ENCODE measurements at places on chromosomes 4 and X.

DNA sequence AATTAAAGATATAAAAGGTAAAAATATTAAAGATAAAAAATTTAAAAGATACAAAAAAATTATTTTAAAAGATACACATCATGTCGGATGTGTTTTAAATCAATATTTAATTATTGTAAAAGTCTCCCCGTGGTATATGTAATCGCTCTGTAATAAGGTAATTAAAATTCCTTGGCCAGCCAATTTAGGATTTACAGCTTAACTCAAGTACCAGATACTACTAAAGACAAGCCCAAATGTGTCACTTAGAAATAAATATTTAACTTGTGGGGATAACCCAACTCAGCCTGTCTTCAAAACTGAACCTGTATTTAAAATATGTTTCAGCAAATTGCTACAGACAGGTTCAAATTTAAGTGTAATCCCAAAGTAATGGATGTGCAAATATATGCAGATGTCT is 56.0 kb downstream of the GPR82 start:
- no peak for DNase-seq

DNA sequence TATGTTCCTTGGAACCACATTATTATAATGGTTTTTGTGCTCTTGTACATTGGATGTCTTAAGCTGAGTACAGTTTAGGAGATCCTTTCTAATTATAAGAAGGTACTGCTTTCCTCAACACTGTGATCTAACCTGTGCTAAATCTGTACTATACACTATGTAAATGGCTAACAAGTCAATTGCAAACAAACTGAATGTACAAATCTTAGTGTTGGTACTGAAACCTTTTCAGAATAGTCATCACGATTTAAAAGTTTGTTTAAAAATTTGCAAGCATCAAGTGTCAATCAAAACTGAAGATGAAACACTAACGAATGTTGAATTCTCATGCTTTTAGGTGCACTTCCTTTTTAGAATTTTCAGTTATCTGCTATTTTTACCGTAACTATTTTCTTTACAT is 2090.4 kb upstream of the TENM3 start:
- DNase-seq = no peak

DNA sequence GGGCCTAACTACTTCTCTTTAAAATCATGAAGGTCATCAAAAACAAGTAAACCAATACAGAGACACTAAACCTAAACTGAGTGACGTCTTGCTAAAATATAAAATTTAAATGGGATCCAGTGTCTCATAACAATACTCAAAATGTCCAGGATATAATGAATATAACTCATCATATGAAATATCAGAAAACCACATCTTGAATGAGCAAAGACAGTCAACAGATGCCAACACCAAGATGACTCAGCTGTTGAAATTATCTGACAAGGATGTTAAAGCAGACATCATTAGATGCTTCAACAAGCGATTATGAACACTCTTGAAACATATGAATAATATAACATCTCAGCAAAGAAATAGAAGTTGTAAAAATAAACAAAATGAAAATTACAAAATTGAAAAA is 8.3 kb downstream of the NAP1L2 start:
- no peak for DNase-seq

DNA sequence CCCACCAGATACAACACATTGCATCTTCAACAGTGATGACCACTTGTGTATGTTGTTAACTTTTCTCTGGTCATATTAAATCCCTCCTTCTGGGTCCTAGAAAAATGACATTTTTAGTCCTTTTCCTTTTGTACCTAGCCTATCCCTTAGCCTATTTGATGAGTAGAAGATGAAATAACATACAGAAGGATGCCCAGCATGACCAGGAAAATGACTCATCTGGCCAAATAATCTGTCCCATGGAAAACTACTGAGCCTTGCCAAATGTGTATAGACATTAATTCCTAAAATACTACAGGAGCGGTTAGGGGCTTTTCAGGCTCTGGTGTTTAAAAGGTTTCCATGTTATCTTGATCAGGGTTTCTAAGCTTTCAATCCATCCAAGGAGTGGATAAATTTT is 129.0 kb upstream of the KCNIP4 start:
- no peak for DNase-seq

- no peak for DNase-seq
Observed at GRCh38 chr4:145865274-145865941, 73.2 kb downstream of the ZNF827 start.

DNA sequence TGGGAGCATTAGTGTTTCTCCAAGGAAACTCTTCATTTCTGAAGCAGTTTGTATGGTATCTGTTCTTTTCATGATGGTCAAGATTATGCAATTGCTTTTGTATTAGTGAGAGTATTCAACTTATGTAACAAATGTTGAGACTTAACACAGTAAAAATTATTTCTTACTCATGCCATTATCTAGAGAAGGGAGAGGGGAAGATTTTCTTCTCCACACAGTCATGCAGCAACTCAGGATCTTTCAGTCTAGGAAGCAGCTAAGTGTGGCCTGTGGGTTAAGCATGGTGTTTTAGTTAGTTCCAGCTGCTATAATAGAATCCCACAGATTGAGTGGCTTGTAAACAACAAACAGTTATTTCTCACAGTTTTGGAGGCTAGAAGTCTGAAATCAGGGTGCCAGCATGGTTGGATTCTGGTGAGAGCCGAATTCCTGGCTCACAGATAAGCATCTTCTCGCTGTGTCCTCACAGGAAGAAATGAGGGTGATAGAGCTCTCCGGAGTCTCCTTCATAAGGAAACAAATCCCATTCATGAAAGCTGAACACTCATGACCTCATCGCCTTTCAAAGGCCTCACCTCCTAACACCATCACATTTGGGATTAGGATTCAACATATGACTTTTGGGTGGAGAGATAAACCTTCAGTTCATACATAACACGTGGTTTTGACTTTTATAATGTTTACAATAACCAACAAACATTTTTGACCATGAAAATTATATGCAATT is 101.2 kb downstream of the FRMPD4 start:
- no peak for DNase-seq

Data from T-helper 1 cell (primary cell).